Substantia nigra (tissue), 51 donors: ENCODE measurements at places on chromosomes 2 and 18.

DNA sequence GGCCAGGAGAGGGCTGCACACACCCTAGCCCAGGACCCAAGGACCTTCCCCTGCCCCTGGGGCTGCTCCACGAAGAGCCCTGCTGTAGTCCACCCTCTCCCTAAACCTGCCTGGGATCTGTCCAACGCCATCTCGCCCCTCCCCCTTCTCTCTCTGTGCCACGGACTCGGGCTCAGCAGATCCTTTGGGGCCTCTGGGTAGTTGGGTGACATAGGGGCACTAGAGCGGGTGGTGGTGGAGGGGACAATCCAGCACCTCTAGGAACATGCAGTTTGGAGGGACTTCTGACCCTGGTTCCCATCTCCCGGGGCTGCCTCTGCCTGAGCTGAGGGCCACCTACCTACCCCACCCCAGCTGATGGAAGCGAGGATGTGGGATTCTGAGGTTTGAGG lies 7.3 kb upstream of the CRYBA2 start:
- no peak for DNase-seq

- no peak for DNase-seq
Measured at GRCh38 chr2:14565666-14566065, 66.9 kb upstream of the LRATD1 start.

- no peak for DNase-seq
Measured at GRCh38 chr2:197821550-197822289, 17.3 kb downstream of the PLCL1 start.

DNA sequence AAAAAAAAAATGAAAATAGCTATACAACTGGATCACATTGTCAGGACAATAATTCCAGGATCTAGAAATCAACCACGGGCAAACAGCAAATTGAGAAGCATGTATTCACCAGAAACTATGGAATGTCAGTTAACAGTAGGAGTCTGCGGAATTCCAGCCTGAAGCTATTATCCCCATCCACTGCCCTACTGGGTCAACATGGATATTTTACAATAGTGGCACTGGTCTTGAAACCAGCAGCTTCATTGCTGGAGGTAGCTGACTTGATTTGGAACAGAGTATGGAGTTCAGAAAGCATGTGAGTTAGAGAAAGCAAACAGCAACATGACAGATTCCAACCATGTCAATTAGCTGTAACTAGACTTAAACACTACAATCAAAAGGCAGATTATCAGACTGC lies 55.7 kb upstream of the PDE1A start:
- no peak for DNase-seq

DNA sequence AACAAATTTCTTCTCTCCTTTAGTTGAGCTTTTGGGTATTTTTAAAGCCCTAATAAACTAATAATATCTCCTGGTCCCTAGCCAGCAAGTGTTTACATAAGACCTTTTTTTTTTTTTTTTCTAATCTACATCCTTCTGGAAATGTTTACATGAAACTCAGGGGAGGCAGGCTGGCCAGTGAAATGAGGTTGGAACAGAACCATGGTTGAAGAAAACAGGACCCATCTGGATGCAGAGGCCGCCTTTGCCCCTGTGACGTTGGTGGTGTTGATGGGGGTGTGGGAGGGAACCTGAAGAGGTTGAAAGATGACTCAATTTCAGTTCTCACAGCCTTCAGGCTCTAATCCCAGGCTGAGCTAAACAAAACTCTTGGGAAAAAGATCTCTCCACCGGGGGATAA lies 118.5 kb downstream of the NRP2 start:
- no peak for DNase-seq

DNA sequence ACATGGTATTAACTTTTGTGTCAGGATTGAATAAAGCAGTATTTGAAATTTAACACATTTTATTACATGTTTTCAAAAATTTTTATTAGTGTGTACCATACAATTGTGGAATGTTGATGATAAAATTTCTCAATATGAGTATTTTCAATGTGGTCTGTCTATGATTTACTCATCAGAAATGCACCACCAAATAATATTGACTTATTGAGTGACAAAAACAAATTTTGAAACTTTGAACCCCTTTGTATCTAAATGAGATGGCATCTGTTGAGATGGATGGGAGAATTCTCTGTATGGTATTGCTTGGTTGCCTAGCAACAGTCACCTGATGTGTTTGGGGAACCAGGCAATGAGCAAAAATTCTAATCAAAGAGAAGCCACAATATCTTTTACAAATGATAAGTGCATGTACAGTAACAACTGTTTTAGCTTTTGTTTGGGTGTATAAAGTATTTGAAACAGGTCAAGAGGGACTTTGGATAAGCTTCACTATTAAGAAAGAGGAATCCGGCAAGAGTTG lies 400.1 kb downstream of the CCDC85A start:
- DNase-seq = no peak

GRCh38 chr18:61861372-61861771 lies 31.4 kb downstream of the RNF152 start:
- no peak for DNase-seq

DNA sequence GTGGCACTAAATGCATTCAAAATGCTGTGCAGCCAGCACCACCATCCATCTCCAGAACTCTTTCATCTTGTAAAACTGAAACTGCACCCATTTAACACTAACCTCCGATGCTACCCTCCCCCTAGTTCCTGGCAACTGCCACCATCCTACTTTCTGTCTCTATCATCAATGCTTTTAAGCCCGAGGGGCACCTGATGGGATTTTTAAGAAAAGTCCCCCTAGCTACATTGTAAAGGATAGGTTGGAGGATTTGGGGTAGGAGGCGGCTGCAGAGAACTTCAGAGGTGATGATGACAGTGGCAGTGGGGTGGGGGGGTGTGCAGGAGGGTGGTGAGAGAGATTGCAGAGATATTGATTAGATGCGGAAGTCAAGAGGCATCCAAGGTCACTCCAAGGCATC lies 10.8 kb upstream of the YWHAQ start:
- DNase-seq = no peak

DNA sequence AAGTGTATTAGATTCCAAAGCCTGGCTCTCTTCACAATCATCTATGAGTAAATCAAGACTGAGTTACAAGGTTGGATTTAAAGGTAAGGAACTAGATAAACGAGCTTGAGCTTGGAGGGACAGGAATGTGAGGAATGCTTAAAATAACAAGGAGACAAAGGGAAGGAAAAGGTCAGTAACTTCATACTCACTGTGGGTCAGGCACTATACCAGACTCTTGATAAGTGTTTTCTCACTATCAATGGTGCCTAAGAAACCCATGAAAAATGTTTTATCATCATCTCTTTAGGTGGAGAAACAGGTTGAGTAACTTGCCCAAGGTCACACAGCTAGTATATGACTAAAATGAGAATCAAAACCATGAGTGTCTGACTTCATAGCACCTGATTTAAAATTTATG lies 212.1 kb downstream of the CDH2 start:
- no peak for DNase-seq

- no peak for DNase-seq
Measured at GRCh38 chr2:163132850-163133249, 294.3 kb upstream of the KCNH7 start.

- no peak for DNase-seq
Measured at GRCh38 chr2:121545257-121545656, 14.6 kb downstream of the RNU4ATAC start.
